ENCODE measurements at places on chromosomes 16 and 17.

DNA sequence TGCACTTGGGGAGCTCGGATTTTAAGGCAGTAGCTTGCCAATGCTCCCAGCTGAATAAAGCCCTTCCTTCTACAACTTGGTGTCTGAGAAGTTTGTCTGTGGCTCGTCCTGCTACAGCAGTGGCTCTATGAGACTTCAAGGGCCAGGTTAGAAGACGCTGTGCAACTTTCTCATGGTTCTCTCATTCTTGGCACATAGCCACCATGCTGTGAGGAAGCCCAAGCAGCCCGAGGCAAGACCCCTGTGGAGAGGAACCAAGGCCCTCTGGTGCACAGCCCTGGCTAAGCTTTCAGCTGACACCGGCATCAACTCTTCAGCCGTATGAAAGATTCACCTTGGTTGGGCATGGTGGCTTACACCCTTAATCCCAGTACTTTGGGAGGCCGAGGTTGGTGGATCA, 116.9 kb upstream of the EEF2KMT start:
- DNase-seq, result no peak

DNA sequence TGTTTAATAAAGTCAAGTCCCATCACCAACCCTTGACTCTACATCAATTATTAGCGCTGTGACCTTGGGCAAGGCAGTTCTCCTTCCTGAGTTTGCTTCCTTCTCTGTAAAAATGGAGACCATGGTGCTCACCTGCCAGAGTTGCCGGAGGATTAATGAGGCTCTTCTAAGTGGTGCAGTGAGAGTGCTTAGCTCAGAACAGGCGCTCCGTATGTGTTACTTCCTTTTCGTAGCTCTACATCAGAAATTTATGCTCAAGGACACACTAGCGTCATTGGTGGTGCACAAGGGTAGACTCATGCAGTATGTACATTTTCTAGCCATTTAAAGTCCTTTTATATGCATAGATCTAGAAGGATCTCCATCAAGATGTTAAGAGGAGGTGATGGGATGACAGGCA, 17.4 kb upstream of the CMIP start:
- DNase-seq, result no peak

GRCh38 chr16:87744750-87745514, 20.9 kb downstream of the KLHDC4 start:
- no peak for DNase-seq

GRCh38 chr16:89598199-89598598, 15.2 kb upstream of the DPEP1 start:
- DNase-seq, result peak; percentile 49

- DNase-seq, result no peak
Observed at GRCh38 chr16:5605404-5605803, 507.8 kb upstream of the EEF2KMT start.

GRCh38 chr17:44007346-44008204, 3.2 kb downstream of the NAGS start:
- DNase-seq, result peak; percentile 54

DNA sequence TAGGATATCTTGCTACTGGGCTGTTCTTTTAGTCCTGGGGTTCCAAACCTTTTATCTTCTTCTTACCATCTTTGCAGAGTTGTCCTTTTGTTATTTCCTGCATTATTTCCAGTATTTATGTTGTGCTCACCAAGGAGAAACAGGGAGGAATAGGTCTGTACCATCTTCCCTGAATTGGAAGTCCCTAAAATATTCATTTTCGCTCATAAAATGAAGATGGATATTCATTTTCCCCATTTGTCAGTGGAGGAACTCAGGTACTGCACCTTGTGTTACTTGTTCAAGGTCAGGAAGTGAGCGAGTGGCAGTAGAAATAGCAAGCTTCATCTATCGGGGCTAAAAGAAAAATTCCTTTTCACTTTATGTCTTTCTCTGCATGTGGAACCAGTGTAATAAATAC, 989.7 kb downstream of the CDH11 start:
- DNase-seq, result no peak

DNA sequence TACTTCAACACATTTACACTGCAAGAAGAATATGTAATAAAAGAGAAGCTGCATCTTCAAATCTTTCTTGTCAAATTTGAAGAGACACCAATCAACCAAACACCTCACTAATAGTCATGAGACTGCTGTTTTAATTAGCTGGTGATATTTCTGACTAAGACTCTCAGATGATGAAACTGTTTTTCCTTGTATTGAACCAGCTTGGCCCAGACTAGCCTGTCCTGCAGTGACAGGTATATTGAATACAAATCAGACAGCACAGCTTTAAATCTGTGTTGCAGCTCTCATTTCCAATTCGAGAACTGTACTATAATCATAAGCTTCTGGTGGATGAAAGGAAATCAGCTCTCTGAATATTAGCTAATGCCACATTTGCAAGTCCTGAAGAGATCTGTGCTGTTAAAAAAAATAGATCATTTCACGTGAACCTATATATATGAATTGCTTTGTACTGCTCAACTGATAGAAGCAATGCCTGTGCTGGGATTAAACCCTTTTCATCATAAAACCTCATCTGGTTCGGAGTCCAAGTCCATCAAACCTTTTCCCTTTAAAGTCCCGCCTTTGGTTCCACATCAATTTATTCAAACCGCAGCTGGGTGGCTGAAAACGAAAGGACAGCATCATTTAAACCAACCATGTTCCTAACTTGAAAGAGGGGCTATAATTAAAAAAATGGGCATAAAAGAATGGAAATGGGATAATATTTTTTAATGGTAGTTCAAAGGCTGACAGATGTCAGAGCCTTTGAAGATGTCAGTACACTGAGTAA, 306.2 kb downstream of the CEP112 start:
- no peak for DNase-seq

GRCh38 chr17:59863616-59864015, 29.1 kb downstream of the TUBD1 start:
- DNase-seq, result no peak

DNA sequence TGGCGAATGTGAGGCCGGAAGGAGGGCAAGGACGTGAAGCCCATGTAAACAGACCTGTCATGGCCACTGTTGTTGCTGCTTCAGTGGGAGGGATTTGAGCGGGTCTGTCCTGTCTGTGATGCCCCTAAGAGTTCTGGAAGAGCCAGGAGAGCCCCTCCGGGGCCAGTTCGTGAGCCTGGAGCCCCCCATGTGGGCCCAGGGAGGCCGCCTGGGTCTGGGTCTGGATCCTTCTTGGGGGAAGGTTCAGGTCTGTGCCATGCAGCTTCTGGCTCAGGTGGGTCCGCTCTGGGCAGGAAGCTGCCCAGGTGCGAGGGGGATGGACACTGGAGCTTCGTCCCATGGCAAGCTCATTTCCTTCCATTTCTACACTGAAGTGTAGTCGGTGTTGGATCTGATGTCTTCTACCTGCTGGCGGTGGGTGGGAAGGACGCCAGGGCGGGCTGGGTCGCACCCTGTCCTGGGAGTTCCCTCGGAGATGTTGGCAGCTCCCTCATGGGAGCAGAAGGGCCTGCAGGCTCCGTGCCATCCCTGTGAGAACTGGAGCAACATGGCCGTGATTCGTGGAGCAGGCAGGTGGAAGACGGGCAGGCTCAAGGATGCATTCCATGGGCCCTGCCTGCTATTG, 11.2 kb upstream of the WFIKKN1 start:
- DNase-seq, result no peak

DNA sequence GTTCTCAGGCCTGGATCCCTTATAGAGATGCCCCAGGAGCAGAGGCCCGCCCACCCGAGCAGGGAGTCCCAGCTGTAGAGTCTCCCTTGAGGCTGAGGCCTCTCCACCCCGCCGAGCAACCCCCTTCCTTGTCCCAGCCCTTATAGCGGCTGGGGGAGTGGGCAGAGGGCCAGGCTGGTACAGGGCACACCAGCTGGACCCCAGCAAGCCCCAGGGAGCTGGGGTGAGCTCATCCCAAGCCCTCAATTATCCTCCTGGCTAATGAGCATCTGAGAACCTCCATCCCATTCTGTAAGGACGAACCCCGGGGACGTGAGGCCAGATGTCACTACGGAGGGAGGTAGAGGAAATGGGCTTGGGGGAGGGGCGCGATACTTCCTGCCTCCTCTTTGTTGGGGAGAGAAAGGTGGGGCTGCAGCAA, 3.2 kb upstream of the SNN start:
- no peak for DNase-seq

DNA sequence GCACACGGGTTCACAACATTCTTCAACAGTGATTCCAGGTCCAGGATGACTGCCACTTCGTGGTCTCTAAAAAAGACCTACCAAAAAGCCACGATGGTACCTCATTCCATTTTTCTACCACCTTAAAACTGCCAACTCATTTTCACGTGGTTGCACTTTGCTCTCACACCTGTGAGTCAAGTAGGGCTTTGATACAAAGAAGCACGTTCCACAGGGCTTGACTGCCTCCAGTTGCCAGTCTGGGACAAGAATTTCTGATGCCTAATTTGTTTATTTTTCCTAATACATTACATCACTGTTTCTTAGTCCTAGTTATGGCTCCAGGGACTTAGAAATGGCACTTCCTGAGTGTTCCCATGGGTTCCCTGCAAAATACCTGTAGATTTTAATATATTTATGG, 911.6 kb upstream of the EEF2KMT start:
- DNase-seq, result no peak

DNA sequence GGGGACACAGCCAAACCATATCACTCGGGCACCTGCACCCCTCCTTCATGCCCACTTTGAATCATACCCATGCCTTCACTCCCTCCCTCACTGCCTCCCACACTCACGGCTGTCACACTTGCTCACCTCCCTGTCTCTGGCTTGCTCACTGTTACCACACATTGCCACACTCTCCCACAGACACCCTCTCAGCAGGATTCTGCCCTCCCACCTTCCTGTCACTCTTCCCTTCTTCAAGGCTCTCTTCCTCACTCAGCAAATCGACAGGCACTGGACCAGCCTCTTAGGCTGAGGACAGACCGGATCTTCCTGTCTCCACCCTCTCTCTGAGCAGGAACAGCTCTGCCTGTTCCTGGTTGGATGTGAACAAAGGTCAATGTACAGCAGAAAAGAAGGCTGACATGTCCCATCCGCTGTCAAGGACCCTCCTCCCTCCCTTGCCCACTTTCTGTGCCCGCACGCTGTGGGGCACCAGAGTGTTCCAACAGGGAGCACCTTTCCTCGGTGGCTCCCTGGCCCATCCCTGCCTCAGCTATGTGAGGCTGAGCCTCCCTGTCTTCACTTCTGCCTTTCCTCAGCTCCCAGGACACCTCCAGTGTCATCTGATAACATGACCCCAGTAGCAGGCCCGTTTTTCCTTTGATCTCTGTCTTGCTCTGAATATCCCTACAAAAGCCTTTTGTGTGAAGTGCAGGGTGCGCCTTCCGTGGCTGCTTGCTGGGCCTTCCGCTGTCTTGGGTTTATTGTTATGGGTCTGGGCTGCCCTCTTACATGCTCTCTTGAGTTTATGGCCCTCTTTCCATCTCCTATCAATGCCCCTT, 47.0 kb downstream of the CCDC182 start:
- no peak for DNase-seq

DNA sequence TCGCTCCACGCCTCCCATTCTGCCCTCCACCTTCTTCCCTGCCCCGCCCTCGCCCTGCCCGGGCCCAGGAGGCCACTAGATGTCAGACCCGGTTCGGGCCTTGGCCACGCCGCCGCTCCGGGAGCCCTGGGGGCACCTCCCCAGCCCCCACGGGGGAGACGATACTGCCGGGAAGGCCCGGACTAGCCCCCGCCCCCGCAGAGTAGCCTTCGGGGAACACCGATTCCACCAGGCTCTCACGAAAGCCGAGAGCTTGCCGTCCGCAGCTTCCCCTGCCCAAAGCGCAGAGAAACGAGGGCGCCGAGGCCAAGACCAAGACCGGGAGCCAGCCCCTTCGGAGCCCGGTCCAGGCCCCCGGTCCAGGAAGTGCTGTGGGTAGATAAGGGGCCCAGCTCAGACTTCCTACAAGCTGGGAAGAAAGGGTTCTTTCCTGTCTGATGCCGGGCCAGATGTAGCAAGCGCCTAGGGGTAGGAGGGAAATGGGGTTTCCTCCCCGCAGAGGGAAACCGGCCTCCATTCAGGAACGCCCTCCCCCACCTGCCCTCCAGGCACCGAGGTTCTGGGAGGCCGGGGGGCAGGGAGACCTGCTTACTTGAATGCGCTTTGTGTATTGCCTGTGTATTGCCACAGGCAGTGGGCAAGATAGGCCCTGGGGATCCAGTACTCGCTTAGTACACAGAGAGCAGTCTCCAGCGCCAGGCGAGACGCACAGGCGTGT, 806 bp upstream of the CYB561 start:
- DNase-seq, result peak; percentile 76

- DNase-seq, result no peak
Observed at GRCh38 chr17:32882734-32883133, 5.8 kb upstream of the MYO1D start.

GRCh38 chr16:27639561-27640276, 89.8 kb downstream of the KATNIP start:
- peak; percentile 67 for DNase-seq

DNA sequence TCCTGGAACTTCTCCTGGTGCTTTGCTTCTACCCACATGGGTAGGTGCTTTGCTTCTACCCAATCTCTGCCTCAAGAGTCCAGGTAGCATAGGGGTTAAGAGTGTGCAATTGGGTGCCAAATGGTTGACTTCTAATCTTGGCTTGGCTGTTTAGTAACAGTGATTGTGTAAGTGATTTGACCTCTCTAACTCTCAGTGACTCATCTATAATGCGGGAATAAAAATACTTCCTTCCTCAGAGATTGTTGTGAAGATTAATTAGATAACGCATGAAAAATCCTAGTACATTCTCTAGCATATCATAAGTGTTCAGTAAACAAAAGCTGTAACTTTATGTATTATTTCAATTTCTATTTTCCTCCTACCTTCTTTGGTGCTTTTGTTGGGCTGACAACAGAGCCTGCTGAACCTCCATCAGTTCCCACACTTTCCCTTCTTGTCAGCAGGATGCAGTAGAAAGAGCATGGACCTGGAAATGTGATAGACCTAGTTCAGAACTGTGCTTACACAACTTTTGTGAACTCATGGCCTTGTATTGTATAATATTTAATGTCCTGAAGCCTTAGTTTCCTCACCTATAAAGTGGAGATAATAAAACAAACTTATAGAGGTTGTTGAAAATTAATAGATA, 72.9 kb upstream of the SMIM36 start:
- no peak for DNase-seq

- peak; percentile 99 for DNase-seq
Observed at GRCh38 chr17:75124041-75124818, 7.3 kb downstream of the NT5C start.

DNA sequence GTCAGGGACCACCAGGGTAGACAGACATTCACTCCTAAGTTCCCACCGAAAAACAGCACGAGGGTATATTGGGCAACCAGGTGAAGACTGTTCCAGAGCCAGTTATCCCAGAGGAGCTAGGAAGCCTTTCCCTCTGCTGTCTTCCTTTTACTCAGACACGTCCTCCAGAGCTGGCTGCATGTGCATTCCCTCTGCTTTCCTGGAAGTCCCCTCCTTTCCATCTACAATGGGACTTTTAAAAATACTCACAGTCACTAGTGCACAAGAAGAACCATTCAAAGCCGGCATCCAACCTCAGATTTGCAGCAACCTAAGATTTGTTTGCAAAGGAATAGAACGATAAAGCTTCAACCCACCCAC, 32.5 kb upstream of the CRISPLD2 start:
- DNase-seq, result no peak

- no peak for DNase-seq
Observed at GRCh38 chr17:19270704-19271611, 33.8 kb downstream of the EPN2 start.

GRCh38 chr16:51982715-51983680, 563.9 kb downstream of the TOX3 start:
- peak; percentile 82 for DNase-seq
